Gastrocnemius medialis (tissue), 4 donors: ENCODE measurements at places on chromosomes 7 and 10. TPM values are rescaled to one million over a fixed set of nuclear protein-coding genes. Genes with fewer than 3 reads are reported as not detected.

- no peaks in the 10 kb centered on the region for H3K4me1 ChIP-seq
- no peaks in the 10 kb centered on the region for H3K27me3 ChIP-seq
- DNase-seq: no peak
These were observed 136.3 kb upstream of the GLI3 start for GRCh38 chr7:42373285-42373684.

- H3K27ac ChIP-seq: no peak overlapping the region
- H3K4me3 ChIP-seq: no peak overlapping the region
- H3K36me3 ChIP-seq: no peaks in the 10 kb centered on the region
- peaks cover 4% of the 10 kb centered on the region for H3K4me1 ChIP-seq
- no peaks in the 10 kb centered on the region for H3K27me3 ChIP-seq
These were observed 121.1 kb upstream of the RHOBTB1 start for GRCh38 chr10:61065051-61065450.

GRCh38 chr10:9096288-9096687 lies 1041.8 kb downstream of the GATA3 start:
- no peaks in the 10 kb centered on the region for H3K36me3 ChIP-seq
- DNase-seq: no peak
- H3K27me3 ChIP-seq: no peaks in the 10 kb centered on the region
- H3K27ac ChIP-seq: no peak overlapping the region
- no peak overlapping the region for H3K4me3 ChIP-seq

DNA sequence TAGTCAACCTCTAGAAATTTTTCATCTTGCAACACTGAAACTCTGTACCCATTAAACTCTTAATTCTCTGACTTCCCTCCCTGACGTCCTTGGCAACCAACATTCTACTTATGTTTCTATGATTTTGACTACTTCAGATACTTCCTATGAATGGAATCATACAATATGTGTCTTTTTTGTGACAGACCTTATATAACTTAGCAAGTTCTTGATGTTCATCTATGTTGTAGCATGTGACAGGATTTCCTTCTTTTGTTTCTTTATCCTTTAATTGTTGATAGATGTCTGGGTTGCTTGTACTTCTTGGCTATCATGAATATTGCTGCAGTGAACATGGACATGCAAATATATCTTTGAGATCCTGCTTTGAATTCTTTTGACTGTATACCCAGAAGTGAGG lies 240.8 kb downstream of the ADK start:
- peaks cover 5% of the 10 kb centered on the region for H3K4me1 ChIP-seq
- no peaks in the 10 kb centered on the region for H3K27me3 ChIP-seq
- H3K36me3 ChIP-seq: no peaks in the 10 kb centered on the region
- H3K4me3 ChIP-seq: no peak overlapping the region

- no peak for DNase-seq
- H3K27me3 ChIP-seq: no peaks in the 10 kb centered on the region
- H3K4me1 ChIP-seq: no peaks in the 10 kb centered on the region
- H3K27ac ChIP-seq: no peak overlapping the region
These were observed 60.8 kb upstream of the EBF3 start for GRCh38 chr10:130024779-130025325.

DNA sequence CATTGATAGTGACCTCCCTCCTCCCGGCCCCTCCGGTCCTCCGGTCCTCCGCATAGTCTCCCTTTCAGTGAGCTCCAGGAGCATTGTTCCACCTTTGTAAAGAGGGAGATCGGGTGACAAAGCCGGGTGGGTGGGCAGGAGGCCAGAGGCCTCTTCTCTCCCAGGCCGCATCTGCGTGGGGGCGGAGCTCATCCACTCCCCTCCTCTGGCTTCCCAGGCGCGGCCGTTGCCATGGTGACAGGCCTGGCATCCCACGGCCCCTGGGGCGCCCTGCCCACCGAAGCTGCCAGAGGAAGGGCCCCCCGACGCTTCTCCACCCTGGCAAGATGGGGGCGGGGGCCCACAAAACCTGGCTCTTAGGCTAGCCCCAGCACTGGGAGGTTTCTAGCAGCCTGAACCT lies 4.4 kb upstream of the FZD9 start:
- H3K4me3 ChIP-seq: no peak overlapping the region
- no peaks in the 10 kb centered on the region for H3K27me3 ChIP-seq
- H3K27ac ChIP-seq: no peak overlapping the region
- no peaks in the 10 kb centered on the region for H3K36me3 ChIP-seq
- no peak for DNase-seq

DNA sequence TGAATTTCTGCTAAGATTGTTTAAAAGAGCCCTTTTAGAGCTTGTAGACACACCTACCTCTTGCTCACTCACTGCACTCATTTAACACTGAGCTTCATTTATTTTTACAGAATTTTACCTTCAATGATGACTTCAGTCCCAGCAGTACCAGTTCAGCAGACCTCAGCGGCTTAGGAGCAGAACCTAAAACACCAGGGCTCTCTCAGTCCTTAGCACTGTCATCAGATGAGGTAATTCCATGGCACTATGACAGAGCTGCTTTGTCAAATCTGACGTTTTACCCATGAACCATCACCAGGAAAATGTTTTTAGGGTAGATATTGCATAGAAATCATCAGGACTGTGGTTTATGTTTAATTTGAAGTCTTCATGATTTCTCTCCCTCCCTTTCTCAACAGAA lies 38.2 kb downstream of the PON1 start:
- no peaks in the 10 kb centered on the region for H3K36me3 ChIP-seq
- H3K27me3 ChIP-seq: no peaks in the 10 kb centered on the region
- no peak for DNase-seq
- no peak overlapping the region for H3K27ac ChIP-seq
- H3K4me3 ChIP-seq: no peak overlapping the region
- no peaks in the 10 kb centered on the region for H3K4me1 ChIP-seq

DNA sequence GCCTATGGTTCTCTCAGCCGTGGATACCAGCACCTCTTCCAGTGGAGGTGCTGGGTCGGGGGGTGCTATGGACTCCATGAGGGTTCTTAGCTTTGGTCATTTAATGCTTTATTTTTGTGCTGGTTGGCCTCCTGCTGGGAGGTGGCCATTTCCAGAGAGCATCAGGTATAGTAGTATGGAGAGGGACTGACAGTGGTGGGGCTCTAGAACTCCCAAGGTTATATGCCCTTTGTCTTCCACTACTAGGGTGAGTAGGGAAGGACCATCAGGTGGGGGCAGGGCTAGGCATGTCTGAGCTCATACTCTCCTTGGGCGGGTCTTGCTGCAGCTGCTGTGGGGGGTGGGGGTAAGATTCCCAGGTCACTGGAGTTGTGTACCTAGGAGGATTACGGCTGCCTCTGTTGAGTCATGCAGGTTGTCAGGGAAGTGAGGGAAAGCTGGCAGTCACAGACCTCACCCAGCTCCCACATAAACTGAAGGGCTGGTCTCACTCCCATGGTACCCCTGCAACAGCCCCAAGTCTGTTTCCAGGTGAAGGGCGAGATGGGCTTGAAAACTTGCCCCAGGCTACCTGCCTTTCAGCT lies 763.2 kb upstream of the LRRTM3 start:
- H3K4me3 ChIP-seq: no peak overlapping the region
- no peaks in the 10 kb centered on the region for H3K4me1 ChIP-seq
- DNase-seq: no peak
- H3K36me3 ChIP-seq: no peaks in the 10 kb centered on the region
- no peak overlapping the region for H3K27ac ChIP-seq

DNA sequence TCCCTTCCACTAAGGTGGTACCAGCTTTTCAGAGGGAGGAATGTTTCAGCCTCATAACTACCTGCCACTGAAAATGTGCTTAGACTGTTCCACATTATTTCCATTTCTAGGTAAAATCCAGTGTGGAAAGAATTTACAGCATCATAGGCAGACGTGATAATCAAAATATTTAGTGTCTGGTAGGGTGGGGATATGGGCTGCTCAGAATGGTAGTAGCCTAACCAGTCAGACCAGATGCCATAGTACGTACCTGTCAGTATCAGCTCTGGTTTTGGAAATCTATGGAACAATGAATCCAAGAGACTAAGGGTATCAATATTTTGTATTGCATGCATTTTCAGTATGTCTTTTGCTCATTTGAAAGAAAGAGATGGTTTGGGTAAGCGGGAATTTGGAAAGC lies 76.8 kb upstream of the APBB1IP start:
- no peaks in the 10 kb centered on the region for H3K4me1 ChIP-seq
- H3K27me3 ChIP-seq: no peaks in the 10 kb centered on the region
- no peaks in the 10 kb centered on the region for H3K36me3 ChIP-seq
- no peak overlapping the region for H3K4me3 ChIP-seq
- DNase-seq: no peak
- H3K27ac ChIP-seq: no peak overlapping the region

DNA sequence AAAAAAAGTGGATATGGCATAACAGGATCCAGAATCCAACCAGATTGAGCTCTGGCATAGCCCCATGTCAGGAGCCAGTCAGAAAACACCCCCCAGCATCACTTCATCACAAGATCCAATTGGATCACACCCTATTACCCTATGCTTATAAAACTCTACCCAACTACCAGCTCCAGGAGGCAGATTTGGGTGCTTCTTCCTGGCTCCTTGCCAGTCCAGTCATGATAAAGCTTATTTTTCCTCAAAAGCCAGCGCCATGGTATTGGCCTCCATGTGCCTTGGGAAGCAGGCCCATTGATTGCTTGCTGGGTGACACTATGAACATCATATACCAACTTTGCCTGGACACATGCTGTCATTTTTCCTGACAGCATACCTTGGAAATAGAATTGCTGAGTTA lies 281.4 kb upstream of the MKLN1 start:
- H3K4me3 ChIP-seq: no peak overlapping the region
- H3K27me3 ChIP-seq: no peaks in the 10 kb centered on the region
- no peak for DNase-seq
- peaks cover 59% of the 10 kb centered on the region for H3K4me1 ChIP-seq
- peak overlapping the region; percentile 18 for H3K27ac ChIP-seq
- H3K36me3 ChIP-seq: peaks cover 34% of the 10 kb centered on the region

- H3K27me3 ChIP-seq: no peaks in the 10 kb centered on the region
- H3K4me3 ChIP-seq: no peak overlapping the region
- H3K36me3 ChIP-seq: peaks cover 19% of the 10 kb centered on the region
- DNase-seq: no peak
These were observed 45.2 kb downstream of the TMEM209 start for GRCh38 chr7:130160023-130160422.

DNA sequence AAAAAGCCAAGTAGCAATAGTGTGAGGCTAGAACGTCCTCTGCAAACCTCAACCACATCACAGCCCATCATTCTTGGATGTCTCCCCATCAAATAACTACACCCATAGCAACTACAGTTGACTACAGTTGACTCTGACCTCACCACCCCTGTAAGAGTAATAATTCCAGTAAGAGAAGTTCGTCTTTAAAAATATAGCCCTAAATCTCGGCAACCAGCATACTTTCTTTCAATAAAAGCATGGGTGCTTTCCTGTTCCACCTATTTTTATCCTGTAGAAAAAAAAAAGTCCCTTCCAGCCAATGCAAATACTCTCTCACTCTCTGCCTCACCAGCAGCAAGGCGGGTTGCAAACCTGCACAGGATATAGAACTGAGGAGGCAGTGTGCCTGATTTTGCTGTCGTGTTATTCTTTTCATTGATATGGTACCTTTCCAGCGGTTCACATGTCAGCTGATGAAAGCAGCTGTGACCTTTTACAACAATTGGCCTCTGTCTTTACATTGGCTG lies 187.5 kb upstream of the NFE2L3 start:
- no peak overlapping the region for H3K27ac ChIP-seq
- H3K4me3 ChIP-seq: no peak overlapping the region
- H3K27me3 ChIP-seq: no peaks in the 10 kb centered on the region
- H3K4me1 ChIP-seq: no peaks in the 10 kb centered on the region
- H3K36me3 ChIP-seq: no peaks in the 10 kb centered on the region

- H3K4me3 ChIP-seq: no peak overlapping the region
- H3K27me3 ChIP-seq: no peaks in the 10 kb centered on the region
- H3K27ac ChIP-seq: no peak overlapping the region
- no peaks in the 10 kb centered on the region for H3K36me3 ChIP-seq
These were observed 82.7 kb downstream of the SPAG6 start for GRCh38 chr10:22427890-22428571.

DNA sequence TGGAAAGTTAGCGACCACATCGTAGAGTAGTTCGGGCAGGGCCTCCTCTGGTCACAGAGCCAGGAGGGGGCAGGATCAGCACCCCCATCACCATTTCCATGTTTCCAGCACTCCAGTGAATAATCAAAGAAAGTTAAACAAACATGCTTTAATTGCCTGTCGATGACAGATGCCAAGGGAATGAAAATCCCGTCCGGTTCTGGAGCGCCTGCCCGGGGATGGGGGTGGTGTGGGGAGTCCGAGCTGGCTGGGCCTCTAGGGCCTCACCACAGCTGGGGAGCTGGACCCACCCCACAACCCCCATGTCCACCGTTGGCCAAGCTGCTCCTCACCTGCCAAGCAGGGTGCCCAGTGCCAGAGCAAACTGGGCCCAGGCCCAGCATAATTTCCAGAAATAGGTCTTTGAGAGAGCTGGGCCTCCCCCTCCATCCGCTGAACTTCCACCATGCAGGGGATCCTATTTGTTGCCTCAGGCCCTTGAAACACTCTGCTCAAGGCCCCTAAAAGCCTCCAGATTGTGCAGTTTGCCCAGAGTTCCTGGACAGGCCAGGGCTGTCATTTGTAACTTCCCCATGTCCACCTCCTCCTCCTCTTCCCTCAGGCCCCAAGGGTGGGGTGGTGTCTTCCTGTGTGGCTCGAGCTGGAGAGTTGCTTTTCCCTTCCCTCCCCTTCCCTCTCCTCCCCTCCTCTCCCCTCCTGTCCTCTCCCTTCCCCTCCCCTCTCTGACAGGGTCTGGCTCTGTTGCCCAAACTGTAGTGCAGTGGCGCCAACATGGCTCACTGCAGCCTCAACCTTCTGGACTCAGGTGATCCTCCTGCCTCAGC lies 101.0 kb downstream of the MYL10 start:
- H3K4me1 ChIP-seq: no peaks in the 10 kb centered on the region
- H3K4me3 ChIP-seq: no peak overlapping the region
- DNase-seq: no peak

GRCh38 chr10:28790146-28790545 lies 112.8 kb downstream of the BAMBI start:
- DNase-seq: no peak
- H3K4me3 ChIP-seq: no peak overlapping the region
- no peaks in the 10 kb centered on the region for H3K4me1 ChIP-seq
- H3K27ac ChIP-seq: no peak overlapping the region
- H3K27me3 ChIP-seq: no peaks in the 10 kb centered on the region

Gene FASTK
- 181 TPM for total RNA-seq

Gene NOLC1
- 37.2 TPM for total RNA-seq

Gene FAM107B
- total RNA-seq: 2.0 TPM

Gene CYP2E1
- 0.97 TPM for total RNA-seq

Gene MYL7
- 2.6 TPM for total RNA-seq

Gene TFR2
- total RNA-seq: not detected

Gene HTR7
- 0.85 TPM for total RNA-seq

Gene PDE6C
- total RNA-seq: not detected
